ENCODE measurements at places on chromosomes 11 and 22.

DNA sequence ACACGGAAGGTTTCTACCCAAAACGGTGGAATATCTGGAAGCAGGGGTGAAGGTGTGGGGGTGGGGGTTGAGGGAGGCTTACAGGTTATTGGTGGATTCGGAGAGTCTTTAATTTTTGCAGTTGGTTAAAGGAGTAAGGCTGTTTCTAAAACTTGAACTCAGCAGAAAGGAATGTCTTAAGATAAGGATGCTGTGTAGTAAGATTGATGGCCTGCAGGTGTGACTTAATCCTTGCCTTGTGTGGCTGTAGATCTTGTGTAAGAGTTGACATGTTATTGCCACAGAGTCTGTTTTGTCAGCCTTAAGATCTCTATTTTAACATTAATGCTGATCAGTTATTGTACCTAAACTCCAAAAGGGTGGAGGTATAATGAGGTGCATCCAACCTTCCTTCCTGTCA is 16.4 kb upstream of the OR6M1 start:
- no peak for DNase-seq

- no peak for DNase-seq
Observed at GRCh38 chr22:45787759-45788158, 116.1 kb downstream of the ATXN10 start.

DNA sequence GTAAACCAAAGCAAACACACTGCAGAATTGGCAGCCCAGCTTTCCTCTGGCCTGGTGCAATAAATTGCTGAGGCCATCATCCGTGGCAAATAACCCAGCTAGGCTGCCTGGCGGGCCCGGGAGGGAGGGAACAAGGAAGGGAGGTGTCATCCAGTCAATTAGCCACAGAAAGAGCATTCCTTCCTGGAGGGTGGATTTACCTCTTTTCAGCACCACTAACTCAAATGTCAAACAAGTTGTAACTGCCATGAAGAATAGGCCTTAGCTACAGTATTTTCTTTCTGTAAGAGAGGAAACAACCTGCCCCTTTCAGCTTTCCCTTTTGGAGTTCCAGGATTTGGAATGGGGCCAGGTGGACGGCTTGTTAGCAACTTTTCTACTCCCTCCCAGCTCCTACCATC is 163.8 kb upstream of the BDNF start:
- DNase-seq, result no peak

DNA sequence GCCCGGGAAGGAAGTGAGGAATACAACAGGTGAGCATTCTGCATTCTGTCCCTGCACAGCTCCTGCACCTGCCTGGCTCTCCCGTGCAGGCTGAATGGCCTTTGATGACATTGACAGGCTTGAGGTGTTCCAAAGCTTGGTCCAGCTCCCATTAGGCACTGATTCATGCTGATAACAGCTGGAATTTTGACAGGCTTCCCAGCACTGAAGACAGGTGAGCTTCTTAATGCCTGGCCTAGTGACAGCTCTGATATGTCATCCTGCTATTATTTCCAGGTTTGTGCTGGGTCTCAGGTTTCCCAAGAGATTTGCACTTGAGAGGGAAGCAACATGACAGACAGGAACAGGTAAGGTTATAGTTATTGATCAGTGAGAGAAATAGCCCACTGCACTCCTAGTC is 58.0 kb upstream of the MTNR1B start:
- no peak for DNase-seq

- no peak for DNase-seq
Observed at GRCh38 chr11:102749101-102749722, 24.5 kb upstream of the MMP8 start.

- DNase-seq, result no peak
Observed at GRCh38 chr22:33789690-33790253, 130.5 kb downstream of the LARGE1 start.

DNA sequence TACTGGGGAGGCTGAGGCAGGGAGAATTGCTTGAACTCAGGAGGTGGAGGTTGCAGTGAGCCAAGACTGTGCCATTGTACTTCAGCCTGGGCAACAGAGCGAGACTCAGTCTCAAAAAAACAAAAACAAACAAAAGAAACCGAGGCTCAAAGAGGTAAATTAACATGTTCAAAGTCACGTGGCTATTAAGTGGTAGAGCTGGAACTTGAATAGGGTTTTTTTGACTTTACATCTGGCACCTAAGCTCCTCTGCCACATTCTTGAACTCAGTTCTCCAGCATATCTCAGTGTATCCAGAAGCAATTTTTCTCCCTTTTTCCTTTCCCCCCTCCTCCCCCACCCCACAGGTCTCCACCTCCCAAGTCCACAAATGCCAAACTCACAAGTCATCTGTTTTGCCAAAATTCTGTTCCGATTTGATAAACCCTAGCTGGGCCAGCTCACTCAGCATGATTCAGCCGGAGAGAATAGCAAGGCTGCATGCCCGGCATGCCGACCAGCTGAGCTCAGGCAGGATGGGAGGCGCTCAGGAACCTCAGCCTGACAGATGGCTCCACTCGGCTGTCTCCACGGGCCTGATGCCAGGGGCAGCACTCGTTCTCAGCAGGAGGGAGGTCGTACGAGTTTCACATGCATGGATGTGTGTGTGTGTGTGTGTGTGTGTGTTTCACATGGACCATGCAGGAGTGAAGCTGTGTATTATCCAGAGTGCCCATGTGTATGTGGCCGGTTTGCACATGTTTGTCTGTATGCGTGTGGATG is 63.2 kb upstream of the RRAS2 start:
- peak; percentile 60 for DNase-seq

DNA sequence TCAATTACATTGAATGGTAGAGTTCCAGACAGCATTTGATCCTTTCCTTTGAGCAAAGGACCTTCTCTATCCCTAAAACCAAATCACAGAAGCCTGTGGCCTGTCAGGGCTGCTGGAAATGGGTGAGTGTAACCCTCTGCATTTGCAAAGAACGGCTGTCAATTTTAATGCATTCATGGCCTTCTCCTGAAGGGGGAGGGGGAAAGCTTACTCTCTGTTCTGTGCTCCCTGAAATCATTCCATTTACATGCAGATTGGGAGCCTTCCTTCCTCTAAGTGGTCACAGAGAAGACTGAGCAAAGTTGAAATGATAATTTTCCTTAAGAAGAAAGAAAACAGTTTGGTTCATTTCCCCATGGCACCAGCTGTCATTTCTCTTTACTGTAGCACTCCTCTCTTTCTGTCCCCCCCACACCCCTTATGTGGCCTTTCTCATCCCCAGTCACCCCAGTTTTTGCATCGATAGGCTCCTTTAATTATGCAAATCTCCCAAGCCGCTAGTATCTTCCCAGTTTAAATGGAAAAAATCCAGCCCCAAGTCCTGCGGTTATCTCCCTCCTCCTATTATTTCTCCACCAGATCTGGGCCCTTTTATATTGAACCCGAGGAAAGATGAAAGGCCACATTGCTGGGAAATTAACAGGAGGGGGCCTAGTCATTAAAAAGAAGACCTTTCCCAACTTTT is 109.4 kb upstream of the KIRREL3 start:
- DNase-seq, result no peak

DNA sequence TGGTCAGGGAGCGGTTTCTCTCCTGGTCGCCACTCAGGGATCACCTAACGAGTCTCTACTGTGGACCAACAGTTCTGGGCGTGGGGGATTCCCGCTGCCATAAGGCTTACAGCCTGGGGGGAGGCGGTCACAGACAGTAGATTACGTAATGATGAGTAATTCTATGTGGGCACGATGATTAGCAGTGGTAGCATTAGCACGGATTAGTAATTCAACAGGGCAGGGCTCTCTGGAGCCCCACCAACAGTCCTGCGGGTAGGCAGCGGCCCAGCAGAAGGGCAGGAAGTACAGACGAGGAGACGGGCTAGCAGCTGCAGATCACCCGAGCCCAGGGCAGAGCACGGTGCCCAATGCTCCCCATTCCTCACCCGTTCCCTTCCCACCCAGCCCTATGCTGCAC is 3.6 kb downstream of the SHISAL1 start:
- peak; percentile 94 for DNase-seq

- DNase-seq, result no peak
Observed at GRCh38 chr11:43947003-43947500, 4.6 kb downstream of the C11orf96 start.

DNA sequence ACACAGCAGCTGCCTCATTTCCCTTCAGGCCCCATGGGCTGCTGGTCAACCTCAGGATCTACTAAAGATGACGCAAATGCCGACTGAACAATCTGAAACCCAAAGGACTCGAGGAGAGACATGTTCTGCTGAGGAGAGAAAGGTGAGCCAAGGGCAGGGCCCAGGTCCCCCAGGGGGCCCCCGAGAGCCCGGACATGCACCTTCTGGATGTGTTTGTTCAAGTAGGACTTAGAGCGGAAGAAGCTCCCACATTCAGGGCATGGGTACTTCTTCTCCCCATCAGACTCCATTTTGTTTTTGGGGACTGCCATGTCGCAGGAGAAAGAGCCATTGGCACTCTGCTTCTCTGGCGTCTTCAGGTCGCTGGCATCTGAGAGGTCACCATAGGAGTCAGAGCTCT is 19.3 kb downstream of the PATZ1 start:
- DNase-seq, result no peak

DNA sequence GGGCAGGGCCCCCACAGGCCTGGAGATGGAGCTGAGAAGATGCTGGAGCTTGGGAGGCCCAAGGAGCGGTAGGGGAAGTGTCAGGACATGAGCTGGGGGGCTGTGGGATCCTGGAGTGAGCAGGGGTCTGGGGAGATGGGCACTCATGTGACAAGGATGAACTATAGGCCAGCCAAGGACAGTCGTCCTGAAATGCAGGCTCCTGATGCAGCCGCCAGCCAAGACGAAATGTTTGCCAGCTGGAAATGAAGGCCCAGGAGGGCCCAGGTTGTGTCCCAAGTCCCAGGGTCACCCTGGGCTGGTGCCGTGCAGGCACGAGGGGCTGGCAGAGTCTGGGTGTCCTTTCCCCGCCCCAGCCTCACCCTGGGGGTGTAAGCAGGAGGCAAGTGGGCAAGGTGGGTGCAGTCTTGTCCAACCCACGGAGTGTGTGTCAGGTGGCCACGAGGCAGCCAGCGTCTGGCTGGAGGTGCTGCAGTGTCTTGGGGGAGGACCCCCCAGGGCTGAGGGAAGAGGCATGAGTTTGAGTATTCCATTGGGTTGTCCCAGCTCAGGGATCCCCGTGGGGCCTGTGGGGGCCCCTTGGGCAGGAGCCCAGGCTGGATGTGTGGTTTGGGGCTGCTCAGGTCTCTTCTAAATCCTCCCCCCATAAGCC is 21.4 kb downstream of the MRGPRG start:
- peak; percentile 76 for DNase-seq

DNA sequence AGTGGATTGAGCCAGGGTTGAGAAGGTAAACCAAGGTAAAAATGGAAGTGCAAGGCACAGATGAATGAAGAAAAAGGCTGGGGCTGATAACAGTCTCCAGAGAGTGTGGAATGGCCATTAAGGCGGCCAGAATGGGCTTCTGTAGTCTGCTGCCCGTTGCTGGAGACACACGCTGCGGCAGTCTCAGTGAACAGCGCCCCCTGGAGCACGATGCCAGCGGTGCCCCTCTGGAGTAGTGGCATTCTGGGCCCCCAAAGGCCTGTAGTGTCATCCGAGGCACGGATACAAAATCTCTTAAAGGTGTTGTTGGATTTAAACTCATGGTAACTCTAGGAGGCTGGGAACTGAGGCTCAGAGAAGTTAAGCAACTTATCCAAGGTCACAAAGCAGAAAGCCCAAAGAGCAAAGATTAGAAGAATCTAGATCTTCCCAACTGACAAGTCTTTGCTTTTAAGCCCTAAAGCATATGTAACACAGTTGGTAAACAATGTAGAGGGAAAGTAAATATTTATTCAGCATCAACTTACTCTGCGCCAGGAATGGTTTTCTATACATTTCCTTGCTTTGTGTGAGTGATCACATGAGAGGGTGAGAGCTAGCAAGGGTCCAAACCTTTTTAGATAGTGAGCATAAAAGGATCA is 18.2 kb downstream of the KCNJ1 start:
- no peak for DNase-seq

DNA sequence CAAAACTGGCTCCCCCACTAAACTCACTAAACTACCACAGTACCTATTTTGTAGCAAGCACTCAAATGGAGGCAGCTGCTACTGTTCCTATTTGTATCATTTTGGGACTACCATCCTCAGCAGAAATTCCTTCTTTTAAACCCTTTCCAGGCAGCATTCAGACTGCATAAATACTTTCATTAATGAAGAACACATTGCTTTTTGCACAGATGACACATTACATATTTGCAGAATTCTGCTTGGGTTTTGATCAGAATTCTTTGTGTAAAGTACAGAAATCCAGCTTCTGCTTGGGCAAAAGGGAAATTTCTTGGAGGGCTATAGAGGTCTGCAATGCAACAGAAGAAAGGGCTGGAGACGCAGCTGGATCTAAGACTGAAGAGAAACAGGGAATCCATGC is 24.2 kb downstream of the RBX1 start:
- no peak for DNase-seq

DNA sequence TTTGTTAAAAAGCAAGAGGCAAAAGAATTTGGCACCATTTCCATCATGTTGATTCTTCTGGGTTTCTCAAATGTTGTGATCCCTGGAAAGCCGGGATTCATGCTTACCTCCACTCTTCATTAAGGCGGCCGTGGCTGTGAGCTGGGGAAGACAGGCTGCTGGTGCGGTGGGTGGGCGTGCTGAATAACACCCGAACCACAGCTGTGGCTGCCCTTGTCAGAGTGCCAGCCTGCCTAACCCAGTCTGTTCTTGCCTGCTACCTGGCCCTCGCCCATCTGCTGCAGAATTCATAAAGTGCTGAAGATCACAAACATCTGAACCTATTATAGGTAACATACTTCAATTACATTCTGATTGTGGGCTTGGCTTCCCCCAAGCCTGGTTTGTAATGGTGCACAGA is 95.8 kb upstream of the RCN1 start:
- DNase-seq, result no peak

- DNase-seq, result no peak
Observed at GRCh38 chr11:8097062-8097461, 16.1 kb downstream of the TUB start.

DNA sequence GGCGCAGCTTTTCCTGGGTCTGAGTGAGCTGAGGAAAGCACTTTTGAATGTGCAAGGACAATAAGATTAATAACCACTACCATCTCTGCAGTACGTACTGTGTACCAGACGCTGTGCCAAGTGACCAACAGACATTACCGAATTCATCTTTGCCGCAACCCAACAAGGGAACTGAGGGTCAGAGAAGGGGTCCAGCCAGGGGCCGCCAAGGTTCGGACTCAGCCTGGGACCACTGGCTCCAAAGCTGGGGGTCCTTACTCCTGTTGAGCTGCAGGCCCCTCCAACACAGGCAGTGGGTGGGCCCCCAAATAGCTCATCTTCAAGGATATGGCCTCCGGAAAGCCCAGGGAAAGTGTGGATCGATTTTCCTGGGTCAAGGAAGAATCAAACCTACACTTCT is 55.0 kb upstream of the EMID1 start:
- DNase-seq, result no peak

GRCh38 chr22:44400763-44401060 is 88.0 kb upstream of the SHISAL1 start:
- no peak for DNase-seq

DNA sequence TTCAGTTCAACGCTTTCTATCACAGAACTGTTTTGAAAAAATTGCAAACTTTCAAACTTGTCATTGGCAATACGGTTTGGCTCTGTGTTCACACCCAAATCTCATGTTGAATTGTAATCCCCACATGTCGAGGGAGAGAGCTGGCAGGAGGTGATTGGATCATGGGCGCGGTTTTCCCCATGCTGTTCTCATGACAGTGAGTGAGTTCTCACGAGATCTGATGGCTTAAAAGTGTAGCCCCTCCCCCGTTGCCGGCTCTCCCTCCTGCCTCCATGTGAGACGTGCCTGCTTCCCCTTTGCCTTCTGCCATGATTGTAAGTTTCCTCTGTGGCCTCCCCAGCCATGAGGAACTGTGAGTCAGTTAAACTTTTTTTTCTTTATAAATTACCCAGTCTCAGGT is 1144.0 kb downstream of the BRD1 start:
- DNase-seq, result no peak

Data from lower leg skin (tissue), 4 donors.